Activated naive CD8-positive, alpha-beta T cell treated with anti-CD3 and anti-CD28 coated beads, Interleukin-2, amount 10 ng/mL, durations not matched to agents 7 days and 5 days (primary cell): ENCODE measurements at places on chromosomes 7 and 10. TPM values are rescaled to one million over a fixed set of nuclear protein-coding genes. Genes with fewer than 3 reads are reported as not detected.

SYNPO2L gene
- not detected for total RNA-seq

ZNF503 gene
- total RNA-seq, result 0.42 TPM

DNA sequence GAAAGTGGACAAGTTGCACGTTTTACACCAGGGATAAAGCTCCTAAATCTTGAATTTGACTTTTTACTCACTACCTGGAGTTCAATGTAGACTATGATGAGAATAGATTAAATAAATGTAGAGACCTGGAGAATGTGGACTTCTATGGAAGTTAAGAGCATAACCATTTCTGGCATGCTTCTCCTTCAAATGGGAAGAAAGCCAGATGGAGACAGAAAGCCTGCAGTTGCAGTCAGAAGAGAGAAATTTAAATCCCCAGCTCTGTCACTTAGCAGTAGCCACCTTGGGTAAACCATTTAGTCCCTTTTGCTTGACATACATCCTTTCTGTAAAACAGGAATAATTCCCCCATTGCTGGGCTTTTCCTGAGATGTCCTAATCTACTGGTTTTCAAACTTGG is 355.3 kb upstream of the AUTS2 start:
- no peak for DNase-seq

DNA sequence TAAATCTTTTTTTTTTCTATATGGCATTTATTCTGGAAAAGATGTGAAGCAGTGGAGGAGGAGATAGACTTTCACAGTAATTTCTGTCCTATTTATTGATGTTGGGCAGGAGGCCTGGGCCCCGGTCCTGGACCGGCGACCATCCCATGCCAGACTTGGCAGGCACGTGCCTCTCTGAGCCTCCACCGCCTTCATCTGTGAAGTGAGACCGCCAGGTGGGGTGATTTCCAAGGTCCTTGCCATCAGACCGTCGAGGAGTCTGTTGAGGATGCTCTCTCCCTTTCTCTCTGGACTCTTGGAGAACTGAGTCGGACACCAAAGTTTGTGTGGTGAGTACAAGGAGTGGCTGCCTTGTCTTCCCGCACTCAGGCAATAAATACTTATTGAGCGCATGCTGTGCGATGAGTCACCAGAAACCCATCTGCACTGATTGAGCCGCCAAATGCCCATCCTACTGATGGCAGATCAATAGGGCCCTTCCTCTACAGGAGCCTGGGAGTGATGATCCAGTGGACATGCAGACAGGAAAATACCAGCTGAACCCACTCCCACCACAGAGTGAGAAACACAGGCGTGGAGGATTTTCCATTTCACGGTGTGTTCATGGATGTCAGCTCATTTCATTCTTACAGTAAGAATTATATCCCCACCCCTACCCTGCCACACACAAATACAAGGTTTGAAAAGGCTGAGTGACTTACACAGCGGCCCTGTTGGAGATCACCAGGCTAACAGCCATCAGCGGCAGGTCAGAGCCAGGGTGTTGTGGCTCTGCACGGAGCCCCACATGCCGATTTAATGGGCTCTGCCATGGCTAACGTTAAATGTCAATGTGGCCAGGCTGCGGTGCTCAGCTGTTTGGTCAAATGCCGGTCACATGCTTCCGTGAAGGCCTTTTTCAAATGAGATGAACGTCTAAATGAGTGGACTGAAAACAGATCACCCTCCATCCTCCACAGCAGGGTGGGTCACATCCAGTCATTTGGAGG is 11.5 kb upstream of the PRKAG2 start:
- no peak for DNase-seq

GRCh38 chr7:15341817-15342216 is 220.0 kb downstream of the AGMO start:
- DNase-seq, result no peak
